Esophagus squamous epithelium (tissue), 5 donors: ENCODE measurements at places on chromosomes 3 and 15.

DNA sequence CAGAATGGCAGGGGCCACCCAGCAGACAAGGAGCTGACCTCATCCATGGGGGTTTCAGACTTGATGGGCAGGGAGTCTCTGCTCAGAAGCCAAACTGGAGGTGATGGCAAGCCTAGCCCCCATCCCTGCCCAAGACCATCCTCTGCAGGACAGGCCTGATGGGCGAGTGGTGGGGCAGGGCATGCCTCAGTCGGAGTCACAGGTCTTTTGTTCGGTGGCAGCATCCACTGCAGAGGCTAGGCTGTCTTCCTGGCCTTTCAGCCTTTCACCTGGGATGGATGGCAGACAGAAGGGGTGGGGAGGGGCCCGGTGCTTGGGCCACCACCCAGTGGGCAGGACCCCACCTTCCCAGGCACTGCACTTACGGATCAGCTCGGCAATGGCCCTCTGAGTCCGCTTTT lies 44.4 kb downstream of the PTH1R start:
- DNase-seq, result no peak

DNA sequence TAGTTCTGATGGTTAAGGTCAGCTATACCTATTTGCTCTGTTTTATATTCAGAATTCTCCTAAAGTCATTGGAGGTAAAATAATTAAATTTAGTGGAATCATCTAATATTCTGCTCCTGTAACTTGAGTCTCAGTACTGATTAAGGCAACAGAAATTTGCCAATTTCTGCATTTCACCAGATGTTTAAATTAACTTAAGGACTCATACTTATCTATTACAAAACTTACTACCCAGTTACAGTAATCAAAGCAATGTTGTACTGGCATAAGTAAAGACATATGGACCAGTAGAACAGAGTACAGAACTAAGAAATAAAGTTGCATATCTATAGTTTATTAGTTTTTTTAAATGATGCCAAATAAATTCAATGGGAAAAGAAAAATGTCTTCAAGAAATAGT lies 1043.8 kb downstream of the OTOL1 start:
- DNase-seq, result no peak

- DNase-seq, result no peak
Measured at GRCh38 chr3:122572940-122573412, 4.5 kb upstream of the PARP15 start.

DNA sequence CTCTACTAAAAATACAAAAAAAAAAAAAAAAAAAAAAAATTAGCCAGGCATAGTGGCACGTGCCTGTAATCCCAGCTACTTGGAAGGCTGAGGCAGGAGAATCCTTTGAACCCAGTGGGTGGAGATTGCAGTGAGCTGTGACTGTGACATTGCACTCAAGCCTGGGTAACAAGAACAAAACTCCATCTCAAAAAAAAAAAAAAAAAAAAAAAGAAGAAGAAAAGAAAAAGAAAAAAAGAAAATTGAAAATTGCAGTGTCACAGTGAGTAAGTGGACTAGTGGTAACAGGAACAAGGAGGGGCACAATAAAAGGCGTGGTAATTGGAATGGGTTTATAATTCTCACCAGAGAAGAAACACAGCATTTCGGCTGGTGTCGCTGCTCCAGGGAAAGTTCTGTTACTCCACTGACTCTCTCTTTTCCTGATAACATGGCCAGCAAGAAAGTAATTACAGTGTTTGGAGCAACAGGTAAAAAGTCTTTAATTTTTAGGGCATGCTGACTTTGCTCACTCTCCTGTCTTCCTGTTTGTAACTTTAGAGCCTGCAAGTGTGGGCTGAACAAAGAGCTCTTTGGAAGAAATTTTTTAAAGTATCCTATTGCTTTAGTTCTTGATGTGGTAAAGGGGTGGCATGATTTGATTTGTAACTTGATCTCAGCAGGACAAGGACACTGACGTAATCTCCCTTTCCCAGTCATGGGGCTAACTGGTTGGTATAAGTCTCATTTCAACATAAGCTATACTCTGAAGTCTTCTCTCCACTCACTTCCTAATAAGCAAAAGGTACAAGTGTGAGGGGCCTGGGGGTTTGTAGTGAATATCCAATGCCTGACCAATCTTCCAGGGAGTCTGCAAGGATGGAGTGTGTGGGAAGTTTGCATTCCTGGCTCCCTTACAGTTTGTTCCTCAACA lies 22.1 kb upstream of the TRA2B start:
- DNase-seq, result no peak
